ENCODE measurements at places on chromosomes 2 and 18.

DNA sequence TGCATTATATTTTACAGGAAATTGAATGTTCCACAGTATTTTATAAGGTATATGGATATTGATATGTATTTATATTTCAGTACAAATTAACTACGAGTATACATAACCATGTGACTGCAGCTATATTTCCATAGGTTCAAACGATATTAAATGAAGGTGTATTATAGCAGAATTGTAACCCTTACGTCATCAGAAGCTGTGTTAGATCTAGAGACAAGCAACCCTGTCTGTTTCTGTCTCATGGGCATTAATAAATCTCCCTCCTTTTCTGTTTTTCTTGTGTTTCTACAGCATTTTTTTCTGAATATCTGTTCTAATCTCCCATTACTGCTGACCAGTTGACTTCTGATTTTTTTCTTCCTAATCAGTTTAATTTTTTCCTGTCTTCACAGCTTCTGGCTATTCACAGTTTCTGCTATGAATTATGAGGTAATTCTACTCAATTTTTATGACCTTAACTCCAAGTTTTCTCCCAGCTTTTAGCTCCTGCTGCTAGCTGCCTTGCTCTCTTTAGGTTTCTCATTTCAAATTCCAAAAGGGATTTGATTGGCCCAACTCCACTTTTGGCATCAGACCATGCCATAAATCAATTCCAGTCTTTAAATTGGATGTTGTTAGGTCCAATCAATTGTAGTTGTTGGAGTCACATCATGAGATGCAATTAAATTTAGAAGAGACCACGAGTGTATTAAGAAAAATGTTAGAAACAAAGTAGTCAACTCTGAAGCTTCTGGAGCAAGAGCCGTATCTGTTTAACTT lies 277.5 kb upstream of the ZSWIM2 start:
- no peak for DNase-seq

GRCh38 chr2:167599219-167599618 lies 648.2 kb downstream of the STK39 start:
- no peak for DNase-seq

DNA sequence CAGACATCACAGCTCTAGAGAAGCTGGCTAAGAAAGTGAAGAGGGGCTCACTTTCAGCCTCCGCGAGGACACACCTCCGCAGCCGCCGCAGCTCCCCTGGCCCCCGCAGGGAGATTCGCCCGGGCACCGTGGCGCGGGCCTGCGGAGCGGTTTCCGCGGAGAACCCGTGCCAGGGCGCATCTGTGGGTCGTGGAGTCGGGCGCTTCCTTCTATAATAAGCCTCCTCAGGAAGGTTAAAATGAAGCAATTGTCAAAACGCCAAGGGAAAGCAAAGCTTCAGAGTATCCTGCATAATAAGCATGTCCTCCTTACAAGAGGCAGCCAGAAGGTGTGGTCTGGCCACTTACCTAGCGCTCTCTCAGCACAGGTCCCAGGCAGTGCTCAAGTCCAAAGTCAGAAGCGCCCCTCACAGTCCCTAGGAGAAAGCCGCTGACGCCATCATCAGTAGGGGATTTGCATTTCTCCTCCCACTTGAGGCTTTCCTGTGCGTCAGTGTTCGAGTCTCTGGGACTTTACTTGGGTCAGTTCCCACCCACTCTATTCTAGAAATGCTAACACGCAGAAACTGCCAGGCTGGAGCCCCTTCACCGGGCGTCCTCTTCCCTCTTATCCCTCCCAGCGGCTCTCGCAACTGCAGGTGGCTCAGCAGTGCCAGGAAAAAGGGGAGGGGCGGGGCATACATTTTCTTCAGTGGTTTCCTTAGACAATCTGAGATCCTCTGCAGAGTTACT lies at the start of gene STAT4:
STAT4 (minus strand) TSS at position 395 of the 731 bp plus-strand sequence. CDS start 2,791 bp downstream, outside the sequence.
- peak; percentile 65 for DNase-seq

DNA sequence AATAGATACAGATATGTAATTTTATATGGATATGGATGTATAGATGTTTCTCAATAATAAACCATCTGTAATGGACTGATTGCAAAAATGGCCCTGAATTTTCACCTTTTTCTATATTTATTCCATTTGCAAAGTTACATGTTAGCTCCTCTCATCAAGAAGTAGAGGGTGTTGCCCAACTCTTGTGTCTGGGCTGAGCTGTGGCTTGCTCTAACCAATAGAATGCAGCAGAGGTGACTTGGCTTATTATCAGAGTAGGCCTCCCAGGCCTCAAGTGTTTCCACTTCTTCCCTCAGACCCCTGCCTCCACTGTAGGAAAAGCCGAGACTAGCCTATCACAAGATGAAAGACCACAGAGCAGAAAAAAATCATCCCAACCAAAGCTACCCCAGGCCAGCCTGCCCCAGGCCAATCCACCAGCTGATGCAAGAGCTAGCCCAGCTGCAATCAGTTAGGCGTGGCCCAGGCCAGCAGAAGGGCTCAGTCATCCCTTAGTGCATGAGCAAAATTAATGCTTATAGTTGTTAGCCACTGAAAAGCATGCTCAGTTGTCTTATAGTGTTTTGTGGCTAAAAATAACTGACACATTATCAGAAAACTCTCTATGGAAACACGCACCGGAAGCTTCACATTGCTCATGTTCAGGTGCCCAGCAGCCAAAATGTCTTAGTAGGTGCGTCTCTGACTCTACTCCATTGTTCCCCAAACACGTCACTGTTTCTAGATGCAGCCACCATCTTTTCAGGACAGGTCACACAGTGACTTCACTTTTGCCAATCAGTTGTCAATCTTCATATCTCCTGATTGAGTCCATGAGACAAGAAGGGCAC lies 464.0 kb downstream of the FBXO15 start:
- DNase-seq: no peak

- DNase-seq: no peak
Observed at GRCh38 chr2:100518801-100519200, 44.0 kb upstream of the PDCL3 start.

All from activated T-cell treated with anti-CD3 and anti-CD28 coated beads for 4 hours (primary cell).